Retina (tissue), 1 donor: ENCODE measurements at places on chromosomes 3 and 15.

GRCh38 chr3:144544871-144545270, 573.2 kb downstream of the DIPK2A start:
- no peak for DNase-seq

GRCh38 chr3:134651347-134652041, 672 bp upstream of the KY start:
- DNase-seq, result no peak

GRCh38 chr15:74621936-74622335, 6.3 kb downstream of the CLK3 start:
- DNase-seq, result no peak

- DNase-seq, result no peak
These were observed 12.3 kb upstream of the DENND4A start for GRCh38 chr15:65804252-65804931.

- no peak for DNase-seq
These were observed 52.1 kb downstream of the ITGA11 start for GRCh38 chr15:68379759-68380290.

GRCh38 chr15:29470794-29471193, 201.2 kb upstream of the NSMCE3 start:
- DNase-seq, result no peak

DNA sequence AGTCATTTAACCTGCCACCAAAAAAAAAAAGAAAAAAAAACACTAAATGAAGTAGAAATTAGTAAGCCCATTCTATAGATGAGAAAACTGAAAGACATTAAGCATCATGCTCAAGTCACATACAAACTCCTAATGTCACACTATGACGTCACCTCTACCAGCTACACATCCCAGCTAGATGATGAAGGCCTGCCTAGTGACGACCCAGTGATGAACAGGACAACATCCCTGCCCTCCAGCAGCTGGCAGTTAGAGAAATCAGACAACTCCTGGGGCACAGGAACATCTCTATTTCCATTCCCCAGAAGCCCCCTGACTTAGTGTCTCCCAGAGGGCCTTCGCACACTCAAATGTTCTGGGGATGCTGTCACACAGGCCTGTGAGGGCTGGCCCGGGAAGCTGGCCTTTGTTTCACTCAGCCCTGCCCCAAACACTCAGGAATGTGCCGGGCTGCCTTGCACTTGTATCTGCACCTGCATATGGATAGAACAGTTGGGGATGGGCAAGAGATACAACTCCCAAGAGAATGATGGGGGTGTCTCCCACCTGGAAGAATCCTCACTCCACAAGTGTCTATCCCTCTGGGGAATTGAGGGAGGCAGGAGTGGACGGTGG, 7.0 kb upstream of the HAPLN3 start:
- DNase-seq, result no peak

- no peak for DNase-seq
These were observed 43.3 kb downstream of the CAPN3 start for GRCh38 chr15:42402455-42403205.

- no peak for DNase-seq
These were observed 59.0 kb upstream of the PPARG start for GRCh38 chr3:12229896-12230295.

- DNase-seq, result no peak
These were observed 243.4 kb downstream of the WNT5A start for GRCh38 chr3:55243678-55244077.
